ENCODE measurements at places on chromosomes 11 and 22. TPM values are rescaled to one million over a fixed set of nuclear protein-coding genes. Genes with fewer than 3 reads are reported as not detected.

- DNase-seq = no peak
- peaks cover 20% of the 10 kb centered on the region for H3K36me3 ChIP-seq
- H3K4me1 ChIP-seq = no peaks in the 10 kb centered on the region
- H3K27ac ChIP-seq = no peak overlapping the region
Measured at GRCh38 chr11:103170865-103171264, 61.6 kb downstream of the DYNC2H1 start.

DNA sequence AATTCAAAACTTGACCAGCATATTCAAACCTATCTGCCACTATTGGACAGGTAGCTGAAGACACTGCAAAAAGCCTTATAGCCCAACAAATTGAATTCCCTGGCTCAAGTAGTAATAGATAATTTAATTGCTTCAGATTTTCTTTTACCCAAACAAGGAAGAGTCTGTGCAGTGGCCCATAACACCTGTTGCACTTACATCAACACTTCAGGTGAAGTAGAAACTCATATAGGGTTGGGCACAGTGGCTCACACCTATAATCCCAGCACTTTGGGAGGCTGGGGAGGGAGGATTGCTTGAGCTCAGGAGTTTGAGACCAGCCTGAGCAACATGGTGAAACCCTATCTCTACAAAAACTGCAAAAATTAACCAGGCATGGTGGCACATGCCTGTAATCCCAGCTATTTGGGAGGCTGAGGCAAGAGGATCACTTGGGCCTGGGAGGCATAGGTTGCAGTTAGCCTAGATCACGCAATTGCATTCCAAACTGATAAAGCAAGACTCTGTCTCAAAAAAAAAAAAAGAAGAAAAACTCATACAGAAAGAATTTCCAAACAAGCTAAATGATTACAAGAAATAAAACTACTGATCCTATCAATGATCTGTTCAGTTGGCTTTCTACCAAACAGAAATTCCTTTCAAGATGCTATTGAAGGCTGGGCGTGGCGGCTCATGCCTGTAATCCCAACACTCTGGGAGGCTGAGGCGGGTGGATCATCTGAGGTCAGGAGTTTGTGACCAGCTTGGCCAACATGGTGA is 9.5 kb downstream of the FOLR3 start:
- no peaks in the 10 kb centered on the region for H3K27me3 ChIP-seq
- no peaks in the 10 kb centered on the region for H3K4me1 ChIP-seq
- H3K4me3 ChIP-seq = no peak overlapping the region

NEFH gene
- total RNA-seq = 1.0 TPM

GRCh38 chr11:106917973-106918372 is 100.3 kb downstream of the GUCY1A2 start:
- H3K4me3 ChIP-seq = no peak overlapping the region
- H3K4me1 ChIP-seq = no peaks in the 10 kb centered on the region
- no peak overlapping the region for H3K27ac ChIP-seq
- no peak for DNase-seq
- no peaks in the 10 kb centered on the region for H3K36me3 ChIP-seq

ISX gene
- not detected for total RNA-seq

- DNase-seq = peak; percentile 82
- no peaks in the 10 kb centered on the region for H3K36me3 ChIP-seq
- H3K27me3 ChIP-seq = no peaks in the 10 kb centered on the region
- peak overlapping the region; percentile 68 for H3K27ac ChIP-seq
Measured at GRCh38 chr11:2526808-2527381, 82.1 kb downstream of the KCNQ1 start.

DNA sequence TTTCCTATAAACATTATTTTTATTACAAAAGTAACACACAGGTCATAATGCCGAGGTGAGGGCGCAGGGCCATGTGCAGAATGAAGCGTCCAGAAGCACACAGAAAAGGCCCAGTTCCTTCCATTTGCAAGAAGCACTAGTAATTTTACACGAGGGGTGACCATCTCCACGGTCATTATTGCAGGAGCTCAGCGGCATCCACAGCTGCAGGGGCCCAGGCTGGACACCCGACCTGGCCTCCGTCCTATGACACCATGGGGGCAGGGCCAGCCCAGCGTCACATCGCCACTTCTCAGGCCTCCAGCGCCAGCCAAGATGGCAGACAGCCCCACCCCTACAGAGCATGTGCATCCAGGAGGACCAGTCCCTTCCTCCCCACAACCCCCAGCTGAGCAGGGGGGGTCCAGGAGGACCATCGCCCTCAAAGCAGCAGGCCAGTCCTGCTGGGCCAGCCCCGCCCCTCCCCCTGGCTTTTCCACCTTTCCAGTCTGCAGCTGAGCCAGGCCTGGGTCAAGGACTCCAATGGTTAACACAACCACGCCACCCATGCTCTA is 3.5 kb downstream of the IGF2 start:
- H3K27me3 ChIP-seq = peaks cover 70% of the 10 kb centered on the region
- no peak overlapping the region for H3K4me3 ChIP-seq
- H3K36me3 ChIP-seq = no peaks in the 10 kb centered on the region
- H3K4me1 ChIP-seq = peaks cover 13% of the 10 kb centered on the region
- DNase-seq = peak; percentile 34

CYP2D6 gene
- total RNA-seq = 1.4 TPM

DNA sequence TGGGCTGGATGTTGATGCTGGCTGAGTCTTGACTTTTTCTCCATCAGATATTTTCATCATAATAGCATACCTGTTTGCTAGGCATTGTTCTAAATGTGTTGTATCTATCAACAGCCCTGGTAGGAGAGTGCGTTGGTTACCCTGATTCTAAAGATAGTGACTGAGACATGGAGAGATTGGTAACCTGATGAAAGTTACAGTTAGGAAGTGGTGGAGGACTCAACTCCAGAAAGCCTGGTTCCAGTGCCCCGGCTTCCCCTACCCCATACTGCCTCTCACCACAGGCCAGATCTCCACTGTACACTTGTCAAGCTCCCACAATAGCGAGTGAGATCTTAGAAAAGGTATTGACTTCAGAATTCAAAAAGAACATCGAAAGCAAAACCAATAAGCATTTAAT is 22.8 kb upstream of the RELT start:
- no peaks in the 10 kb centered on the region for H3K27me3 ChIP-seq
- H3K27ac ChIP-seq = no peak overlapping the region
- H3K4me3 ChIP-seq = no peak overlapping the region
- peaks cover 63% of the 10 kb centered on the region for H3K36me3 ChIP-seq
- H3K4me1 ChIP-seq = peaks cover 13% of the 10 kb centered on the region
- DNase-seq = no peak

FAR1 gene
- 65.3 TPM for total RNA-seq

DNA sequence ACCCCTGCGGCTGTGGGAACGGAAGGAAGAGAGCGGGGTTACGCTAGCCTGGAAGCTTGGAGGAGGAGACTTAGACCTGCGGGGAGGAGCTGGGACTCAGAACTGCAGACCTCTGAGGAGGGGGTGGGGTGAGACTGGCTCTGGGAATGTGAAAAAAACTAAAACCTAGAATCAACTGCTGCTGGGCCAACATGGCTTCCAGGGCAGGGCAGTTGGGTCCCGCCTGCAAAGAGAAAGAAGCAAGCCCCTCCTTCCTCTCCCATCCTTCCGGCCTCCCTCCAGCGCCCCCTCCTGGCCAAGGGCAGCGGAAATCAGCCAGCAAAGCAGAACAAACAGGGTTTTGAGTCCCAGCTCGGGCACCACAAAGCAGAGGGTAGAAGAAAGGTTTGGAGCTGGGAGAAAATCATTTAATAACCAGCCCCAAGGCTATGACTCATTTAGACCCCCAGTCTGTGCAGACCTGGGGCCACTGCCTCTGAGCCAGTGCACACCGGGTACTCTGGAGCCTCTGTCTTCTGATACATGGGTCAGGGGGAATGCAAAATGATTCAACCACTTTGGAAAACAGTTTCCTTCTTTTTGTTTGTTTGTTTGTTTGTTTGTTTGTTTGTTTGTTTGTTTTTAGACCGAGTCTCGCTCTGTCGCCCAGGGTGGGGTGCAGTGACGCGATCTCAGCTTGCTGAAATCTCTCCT is 7.3 kb upstream of the NCF4 start:
- H3K36me3 ChIP-seq = no peaks in the 10 kb centered on the region
- H3K27ac ChIP-seq = peak overlapping the region; percentile 52
- peak; percentile 88 for DNase-seq
- H3K4me3 ChIP-seq = no peak overlapping the region

DNA sequence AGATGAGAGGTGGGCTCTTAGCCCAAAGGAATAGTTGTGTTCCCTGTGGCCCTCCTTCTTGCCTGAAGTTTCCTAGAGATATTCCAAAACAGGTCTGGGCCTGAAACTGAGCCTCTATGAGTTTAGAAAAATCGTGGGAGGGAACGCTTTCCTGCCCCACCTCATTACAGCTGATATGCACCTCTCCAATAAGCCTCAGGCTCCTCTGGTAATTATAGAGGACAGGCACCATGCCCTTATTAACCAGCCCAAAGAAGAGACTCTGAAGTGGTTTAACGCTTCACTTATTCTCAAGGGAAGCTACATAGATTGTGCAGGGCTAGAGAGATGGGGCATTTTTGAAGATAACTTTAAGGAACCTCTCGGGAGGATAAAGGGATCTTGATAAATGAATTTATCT is 3.4 kb upstream of the MPZL2 start:
- DNase-seq = no peak
- H3K4me3 ChIP-seq = no peak overlapping the region
- H3K36me3 ChIP-seq = no peaks in the 10 kb centered on the region
- no peak overlapping the region for H3K27ac ChIP-seq

DNA sequence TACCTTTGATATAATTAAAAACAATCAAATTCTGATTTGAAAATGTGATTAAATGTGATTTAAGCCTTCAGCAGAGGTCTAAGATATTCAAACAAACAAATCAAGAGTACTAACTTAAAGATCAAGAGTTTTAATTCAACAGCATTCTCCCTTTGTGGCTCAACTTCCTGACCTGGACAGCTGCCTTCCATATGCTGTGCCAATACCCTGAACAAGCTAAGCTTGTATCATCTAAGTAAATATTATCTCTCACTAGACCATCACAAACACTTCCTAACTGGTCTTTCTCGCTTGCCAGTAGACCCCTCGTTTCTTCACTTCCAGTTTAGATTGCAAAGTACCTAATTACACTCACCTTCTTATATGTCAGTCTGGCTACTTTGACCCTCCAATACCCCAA is 35.9 kb upstream of the P4HA3 start:
- no peak overlapping the region for H3K4me3 ChIP-seq
- DNase-seq = no peak
- no peak overlapping the region for H3K27ac ChIP-seq
- peaks cover 10% of the 10 kb centered on the region for H3K36me3 ChIP-seq
- H3K27me3 ChIP-seq = no peaks in the 10 kb centered on the region
- no peaks in the 10 kb centered on the region for H3K4me1 ChIP-seq

DNA sequence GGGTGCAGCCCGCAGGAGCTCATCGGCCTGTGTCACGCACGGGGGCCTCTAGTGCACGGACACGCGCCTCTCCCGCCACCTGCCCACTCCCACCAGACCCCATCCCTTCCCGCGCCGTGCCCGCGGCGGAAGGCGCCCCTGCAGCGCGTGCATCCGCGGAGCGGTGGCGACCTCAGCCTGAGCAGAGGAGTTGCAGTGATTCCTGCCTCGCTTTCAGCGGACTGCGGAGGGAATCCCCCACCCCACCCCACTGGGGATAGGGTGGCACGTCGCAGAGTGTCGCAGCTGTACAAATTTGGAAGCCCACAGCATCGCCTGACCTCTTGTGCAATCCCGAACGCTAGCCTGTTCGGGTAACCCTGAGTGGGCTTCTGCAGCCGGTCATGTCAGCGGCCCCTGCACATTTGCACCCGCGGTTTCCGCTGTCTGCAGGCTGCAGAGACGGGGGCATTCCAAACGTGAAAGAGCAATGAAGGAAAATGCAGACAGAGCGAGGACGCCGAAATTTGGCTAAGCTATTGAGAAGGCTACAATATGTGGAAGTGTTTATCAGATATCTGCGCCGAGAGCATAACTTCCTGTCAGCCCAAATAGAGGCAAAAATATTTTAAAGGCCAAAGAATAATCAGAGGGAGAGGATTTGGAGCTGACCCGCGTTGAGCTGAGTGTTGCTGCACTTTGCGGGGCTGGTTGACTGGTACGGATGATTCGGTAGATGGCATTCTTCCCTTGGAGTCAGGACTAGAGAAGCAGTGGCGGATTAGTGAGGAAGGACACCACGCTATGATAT is 617 bp upstream of the ARHGAP20 start:
- no peaks in the 10 kb centered on the region for H3K36me3 ChIP-seq
- H3K27me3 ChIP-seq = no peaks in the 10 kb centered on the region
- H3K4me3 ChIP-seq = peak overlapping the region; percentile 73
- H3K27ac ChIP-seq = peak overlapping the region; percentile 27
- no peak for DNase-seq

ELF5 gene
- 20.2 TPM for total RNA-seq

- no peaks in the 10 kb centered on the region for H3K27me3 ChIP-seq
- H3K4me3 ChIP-seq = no peak overlapping the region
- no peak for DNase-seq
- H3K4me1 ChIP-seq = no peaks in the 10 kb centered on the region
Measured at GRCh38 chr11:29018631-29019030, 910.4 kb downstream of the METTL15 start.

TRIM48 gene
- not detected for total RNA-seq

KRTAP5-8 gene
- total RNA-seq = not detected

PRR5L gene
- 24.9 TPM for total RNA-seq

DNA sequence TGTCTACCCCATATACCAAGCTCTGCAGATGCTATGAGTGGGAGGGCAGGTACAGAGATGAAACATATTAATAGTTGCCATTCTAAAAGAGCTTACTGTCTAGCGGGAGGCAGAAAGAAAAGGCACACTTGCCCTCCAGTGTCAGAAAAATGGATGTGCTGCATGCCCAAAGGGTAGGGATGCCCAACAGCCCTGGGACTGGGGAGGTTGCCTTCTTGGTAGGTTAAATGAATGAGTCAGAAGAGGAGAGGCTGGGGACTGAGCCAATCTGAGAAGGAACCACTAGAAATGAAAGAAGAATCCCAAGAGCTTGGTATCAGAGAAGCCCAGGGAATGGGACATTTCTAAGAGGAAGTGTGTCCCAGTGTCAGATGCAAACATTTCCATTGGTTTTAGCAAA is 1.2 kb downstream of the BIRC3 start:
- no peak for DNase-seq
- no peaks in the 10 kb centered on the region for H3K27me3 ChIP-seq
- H3K4me3 ChIP-seq = peak overlapping the region; percentile 58
- no peaks in the 10 kb centered on the region for H3K36me3 ChIP-seq
- H3K4me1 ChIP-seq = peaks cover 61% of the 10 kb centered on the region

SYVN1 gene
- total RNA-seq = 68.1 TPM

AAMDC gene
- total RNA-seq = 30.3 TPM

- DNase-seq = no peak
- H3K4me1 ChIP-seq = peaks cover 5% of the 10 kb centered on the region
- H3K4me3 ChIP-seq = no peak overlapping the region
- H3K27ac ChIP-seq = no peak overlapping the region
Measured at GRCh38 chr11:20601221-20601914, 2.0 kb downstream of the SLC6A5 start.

RIMBP3C gene
- 0.47 TPM for total RNA-seq

DNA sequence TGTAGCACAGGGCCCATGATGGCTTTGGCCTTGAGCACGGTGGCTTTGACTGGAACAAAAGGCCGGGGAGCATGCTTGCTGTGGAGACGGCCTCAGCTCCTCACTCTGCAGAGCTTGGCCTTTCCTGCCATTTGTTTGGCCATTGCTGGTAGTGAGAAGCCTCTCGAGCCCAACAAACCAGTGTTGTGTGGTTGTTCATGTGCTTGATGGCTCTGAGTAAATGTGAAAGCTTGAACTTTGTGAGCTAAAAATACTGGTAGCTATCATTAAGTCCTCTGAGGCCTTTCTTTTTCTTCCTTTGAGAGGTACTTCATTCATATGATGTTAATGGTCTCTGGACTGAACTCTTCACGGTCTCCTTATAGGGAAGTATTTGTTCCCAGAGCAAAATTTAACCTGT is 39.6 kb downstream of the NAT10 start:
- H3K27me3 ChIP-seq = no peaks in the 10 kb centered on the region
- no peak for DNase-seq
- H3K4me1 ChIP-seq = no peaks in the 10 kb centered on the region
- H3K36me3 ChIP-seq = peaks cover 99% of the 10 kb centered on the region
- no peak overlapping the region for H3K27ac ChIP-seq

SGSM1 gene
- 2.9 TPM for total RNA-seq
